ENCODE measurements at places on chromosomes 3 and 15. TPM values are rescaled to one million over a fixed set of nuclear protein-coding genes. Genes with fewer than 3 reads are reported as not detected.
A peak's percentile ranks its signal among the peaks of the same experiment; 100 is the strongest.

- DNase-seq: no peak
These were observed 56.8 kb downstream of the ITGA11 start for GRCh38 chr15:68375191-68375631.

DNA sequence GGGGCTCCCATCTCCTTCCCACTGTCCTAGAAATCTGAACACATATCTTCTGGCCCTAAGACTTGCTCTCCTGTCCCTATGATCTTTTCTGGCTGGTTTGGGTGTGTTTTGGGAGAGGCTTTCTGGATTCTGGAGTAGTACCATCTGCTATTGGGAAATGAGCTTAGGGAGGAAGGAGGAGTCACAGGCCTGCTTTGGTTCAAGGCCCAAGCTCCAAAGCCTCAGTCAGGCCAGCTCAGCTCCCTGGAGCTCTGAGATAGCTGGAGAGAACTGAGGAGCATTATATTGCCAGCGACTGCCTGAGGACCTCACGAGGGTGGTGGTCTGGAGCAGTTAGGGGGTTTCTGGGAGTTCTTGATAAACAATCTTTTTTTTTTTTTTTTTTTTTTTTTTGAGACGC lies 18.7 kb downstream of the RASGRF1 start:
- peak; percentile 71 for DNase-seq

GRCh38 chr3:26281284-26281985 lies 341.1 kb upstream of the LRRC3B start:
- no peak for DNase-seq

The SCAANT1 gene
- not detected for total RNA-seq

- DNase-seq: no peak
These were observed 31.6 kb upstream of the SIN3A start for GRCh38 chr15:75483106-75483505.

DNA sequence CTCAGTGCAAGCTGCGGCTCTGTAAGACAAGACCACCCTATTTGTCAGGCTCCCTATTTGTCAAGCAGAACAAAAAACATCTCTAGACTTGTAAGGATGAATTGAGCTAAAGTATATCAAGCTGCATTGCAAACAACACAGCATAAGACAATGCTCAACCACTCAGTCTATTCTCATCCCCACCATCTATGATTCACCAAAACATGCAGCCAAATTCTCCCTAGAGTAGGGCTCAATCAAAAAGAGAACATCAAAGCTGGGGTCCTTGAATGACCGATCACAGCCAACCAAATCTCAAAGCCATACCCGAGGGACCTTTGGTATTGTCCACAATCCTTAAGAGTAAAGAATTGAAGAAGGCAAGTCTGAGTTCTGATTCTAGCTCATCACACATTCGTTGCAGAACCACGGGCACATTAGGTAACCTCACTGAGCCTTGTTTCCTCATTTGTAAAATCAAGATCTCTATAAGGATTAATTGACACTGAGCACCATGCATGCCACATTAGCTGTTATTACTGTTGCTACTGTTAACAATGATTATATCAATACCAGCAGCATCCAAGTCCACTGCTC lies 31.2 kb downstream of the RFTN1 start:
- DNase-seq: no peak

GRCh38 chr3:152474585-152474984 lies 205.9 kb downstream of the MBNL1 start:
- DNase-seq: no peak

The CCDC54 gene
- not detected for total RNA-seq

GRCh38 chr3:107524841-107525643 lies 2.3 kb downstream of the BBX start:
- DNase-seq: peak; percentile 81

DNA sequence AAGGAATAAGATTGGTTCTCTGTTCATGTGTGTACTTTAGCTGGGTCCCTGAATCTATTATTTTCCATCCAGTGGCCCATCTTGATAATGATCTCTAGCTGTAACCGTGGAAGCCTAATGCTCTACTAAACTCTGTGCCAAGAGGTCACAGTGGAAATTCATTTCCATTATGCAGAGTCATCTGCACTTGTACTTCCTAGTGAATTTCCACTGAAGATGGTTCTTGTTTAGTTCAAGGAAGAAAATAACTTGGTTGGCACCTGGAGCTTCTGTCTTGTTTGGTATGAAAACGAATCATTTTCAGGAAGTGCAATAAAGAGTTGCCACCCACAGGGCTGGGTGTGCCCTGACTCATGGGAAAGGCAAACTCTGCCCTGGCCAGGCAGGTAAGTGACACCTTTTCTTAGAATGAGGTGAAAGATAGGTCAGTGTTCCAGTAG lies 10.3 kb downstream of the LPP start:
- DNase-seq: no peak

DNA sequence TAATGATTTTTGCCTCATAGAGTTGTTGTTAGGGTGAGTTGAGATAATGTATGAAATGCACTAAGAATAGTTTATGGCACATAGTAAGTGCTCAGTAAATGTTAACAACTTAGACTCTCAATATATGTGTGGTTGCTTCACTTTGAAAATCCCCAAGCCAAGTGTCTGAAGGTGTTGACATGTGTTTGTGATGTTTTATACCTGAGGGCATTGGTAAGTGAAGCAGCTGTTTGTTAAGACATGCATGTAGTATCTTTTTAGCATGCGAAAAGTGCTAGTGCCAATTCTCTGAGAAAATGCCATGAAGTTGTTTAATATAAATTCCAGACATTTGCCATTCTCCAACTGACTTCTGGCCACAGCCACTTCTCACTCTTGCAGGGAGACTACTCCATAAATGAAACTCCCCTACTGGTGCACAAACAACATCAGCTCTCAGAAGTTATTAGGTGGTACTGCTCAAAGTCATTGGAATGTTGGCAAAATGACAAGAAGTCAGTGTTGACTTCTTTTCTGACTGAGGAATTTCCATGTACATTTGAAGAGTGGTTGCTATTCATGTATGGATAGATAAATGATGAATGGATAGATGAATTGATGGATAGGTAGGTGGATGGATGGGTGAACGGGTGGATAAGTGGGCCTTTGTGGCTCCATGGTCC lies 103.6 kb upstream of the NUDT16 start:
- no peak for DNase-seq
